ENCODE measurements at places on chromosomes 7 and 10.

- no peak for DNase-seq
Observed at GRCh38 chr10:44311563-44312051, 73.3 kb downstream of the CXCL12 start.

DNA sequence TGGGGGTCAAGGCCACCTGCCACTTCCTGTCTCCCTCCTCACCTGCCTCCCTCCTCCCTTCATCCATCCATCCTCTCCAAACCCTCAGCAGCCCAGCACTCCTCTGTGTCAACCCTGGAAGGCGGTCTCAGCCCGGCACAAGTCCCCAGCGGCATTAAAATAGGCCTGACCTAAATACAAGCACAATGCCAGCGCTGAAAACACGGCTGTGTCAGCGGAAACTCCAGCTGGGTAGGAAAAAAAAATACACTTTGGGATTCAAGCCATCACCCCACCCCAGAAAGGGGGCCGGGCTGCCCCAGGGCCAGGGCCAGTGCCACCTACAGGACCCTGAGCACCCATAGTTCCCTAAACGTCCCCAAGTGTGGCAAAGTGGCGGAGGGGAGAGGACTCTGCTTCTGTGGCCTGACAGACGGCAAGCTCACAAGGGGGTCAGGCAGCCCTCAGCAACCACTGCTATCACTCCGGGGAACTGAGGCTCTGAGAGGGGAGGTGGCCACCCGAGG lies 22.7 kb upstream of the GTF2IRD1 start:
- DNase-seq: peak; percentile 47

GRCh38 chr7:66507764-66508296 lies 120.9 kb upstream of the KCTD7 start:
- no peak for DNase-seq

GRCh38 chr7:99667179-99667578 lies 12.6 kb downstream of the CYP3A5 start:
- no peak for DNase-seq

DNA sequence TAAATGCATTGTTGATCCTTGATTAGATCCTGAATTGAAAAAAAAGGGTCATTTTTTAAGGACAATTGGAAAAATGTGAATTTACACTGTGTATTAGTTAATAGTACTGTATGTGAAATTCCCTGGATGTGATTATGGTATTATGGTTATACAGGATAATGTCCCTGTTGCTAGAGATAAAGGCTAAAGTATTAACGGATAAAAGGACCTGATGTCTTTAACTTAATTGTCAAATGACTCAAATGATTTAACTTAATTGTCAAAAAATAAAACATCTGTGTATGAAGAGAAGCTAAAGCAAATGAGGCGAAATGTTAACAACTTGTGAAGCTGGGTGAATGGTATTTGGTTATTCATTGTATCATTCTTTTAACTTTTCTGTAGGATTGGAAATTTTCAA lies 48.8 kb downstream of the SUFU start:
- DNase-seq: no peak
